ENCODE measurements at places on chromosomes 1 and 21.
A peak's percentile ranks its signal among the peaks of the same experiment; 100 is the strongest.

- H3K27ac ChIP-seq: no peak overlapping the region
- DNase-seq: no peak
- no peaks in the 10 kb centered on the region for H3K4me1 ChIP-seq
- H3K36me3 ChIP-seq: no peaks in the 10 kb centered on the region
These were observed 5.1 kb upstream of the UTP25 start for GRCh38 chr1:209822706-209823105.

DNA sequence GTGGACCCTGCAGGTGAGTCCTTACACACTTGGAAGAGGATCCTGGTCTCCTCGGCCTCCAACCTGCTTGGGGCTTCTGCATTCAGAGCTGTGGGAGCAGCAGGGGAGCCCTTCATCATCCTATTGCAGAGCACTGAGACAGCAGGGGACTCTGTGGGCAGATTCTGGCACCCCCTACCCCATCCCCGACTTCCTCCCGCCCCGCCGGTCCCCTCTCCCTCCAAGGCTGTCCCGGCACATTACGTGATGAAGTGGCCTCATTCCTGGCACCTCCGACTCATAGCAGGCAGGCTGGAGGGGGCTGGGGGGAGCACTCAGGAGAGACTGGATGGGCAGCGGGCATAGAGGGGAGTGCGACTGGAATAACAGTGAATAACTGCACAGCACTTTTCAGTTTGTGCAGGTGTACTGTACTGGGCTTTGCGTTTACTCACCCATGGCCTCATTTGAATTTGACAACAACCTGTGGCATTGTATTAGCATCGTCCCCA, 394.1 kb downstream of the MATN1 start:
- no peaks in the 10 kb centered on the region for H3K4me1 ChIP-seq
- H3K4me3 ChIP-seq: no peak overlapping the region
- H3K27ac ChIP-seq: no peak overlapping the region
- no peaks in the 10 kb centered on the region for H3K27me3 ChIP-seq

DNA sequence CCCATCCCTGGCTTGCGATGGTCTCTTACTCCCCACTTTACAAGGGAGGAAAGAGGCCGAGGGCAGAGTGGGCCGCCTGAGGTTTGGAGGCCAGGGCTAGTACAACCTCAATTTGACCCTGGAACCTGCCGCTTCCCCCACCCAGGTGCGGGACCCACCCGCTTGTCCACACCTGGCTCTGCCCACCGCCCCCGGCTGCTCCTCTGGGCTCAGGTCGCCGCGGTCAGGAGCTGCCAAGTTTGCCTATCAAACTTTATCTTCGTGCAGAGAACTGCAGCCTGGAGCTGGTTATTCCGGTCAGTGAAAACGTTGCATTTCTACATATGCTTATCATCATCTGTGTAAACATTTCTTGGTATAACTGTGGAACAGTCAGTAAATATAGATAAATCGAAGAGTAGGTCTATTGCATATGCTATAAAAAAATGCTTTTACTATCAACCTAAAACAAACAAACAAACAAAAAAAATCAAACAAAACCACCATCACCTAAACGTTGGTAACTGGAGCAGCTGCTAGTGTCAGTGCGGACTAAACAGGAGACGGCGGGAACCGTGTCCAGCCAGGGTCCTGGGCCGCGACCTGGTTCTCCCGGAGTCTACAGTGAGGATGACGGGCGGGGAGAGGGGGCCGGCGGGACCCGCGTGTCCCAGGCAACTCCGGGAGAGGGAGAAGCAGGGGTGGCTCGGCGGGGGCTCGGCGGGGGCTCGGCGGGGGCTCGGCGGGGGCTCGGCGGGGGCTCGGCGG, 906 bp upstream of the ADARB1 start:
- H3K27ac ChIP-seq: peak overlapping the region; percentile 89
- H3K27me3 ChIP-seq: no peaks in the 10 kb centered on the region
- no peaks in the 10 kb centered on the region for H3K36me3 ChIP-seq
- peak; percentile 75 for DNase-seq

- DNase-seq: no peak
- H3K27ac ChIP-seq: peak overlapping the region; percentile 74
- no peaks in the 10 kb centered on the region for H3K27me3 ChIP-seq
- H3K4me1 ChIP-seq: no peaks in the 10 kb centered on the region
These were observed 10.0 kb upstream of the ARHGAP29 start for GRCh38 chr1:94247138-94248094.

DNA sequence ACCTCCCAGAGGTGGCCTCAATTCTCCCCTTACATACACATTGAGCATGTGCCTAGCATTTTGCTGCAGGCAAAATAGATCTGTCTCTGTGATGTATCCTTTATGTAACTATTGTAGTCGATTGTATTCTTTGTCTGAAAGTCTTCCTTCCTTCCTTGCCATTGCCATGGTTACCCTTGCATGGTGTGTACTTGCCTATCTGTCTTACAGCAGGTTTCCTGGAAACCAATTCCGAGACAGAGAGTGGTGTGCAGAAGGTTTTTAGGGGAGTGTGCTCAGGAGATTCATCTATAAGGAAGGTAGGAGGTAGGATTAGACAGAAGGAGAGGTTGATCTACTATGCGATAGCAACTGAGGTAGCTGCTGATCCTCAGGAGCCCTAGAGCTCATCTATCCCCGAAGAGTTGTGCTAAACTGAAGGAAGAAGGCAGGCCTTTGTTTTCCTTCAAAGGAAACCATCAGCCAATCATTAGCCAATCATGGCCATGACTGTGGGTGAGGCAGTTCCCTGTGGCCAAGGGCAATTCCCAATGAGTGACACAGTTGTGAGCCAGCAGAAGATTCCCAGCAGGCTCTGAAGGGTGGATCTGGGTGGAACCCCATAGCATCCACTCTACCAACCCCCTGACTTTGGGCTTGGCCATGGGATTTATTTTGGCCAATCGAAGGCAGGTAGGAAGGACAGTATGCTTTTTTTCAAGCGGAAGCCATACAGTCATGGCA, 15.0 kb downstream of the CITED4 start:
- H3K27me3 ChIP-seq: no peaks in the 10 kb centered on the region
- H3K4me3 ChIP-seq: no peak overlapping the region
- H3K27ac ChIP-seq: no peak overlapping the region
- no peak for DNase-seq

DNA sequence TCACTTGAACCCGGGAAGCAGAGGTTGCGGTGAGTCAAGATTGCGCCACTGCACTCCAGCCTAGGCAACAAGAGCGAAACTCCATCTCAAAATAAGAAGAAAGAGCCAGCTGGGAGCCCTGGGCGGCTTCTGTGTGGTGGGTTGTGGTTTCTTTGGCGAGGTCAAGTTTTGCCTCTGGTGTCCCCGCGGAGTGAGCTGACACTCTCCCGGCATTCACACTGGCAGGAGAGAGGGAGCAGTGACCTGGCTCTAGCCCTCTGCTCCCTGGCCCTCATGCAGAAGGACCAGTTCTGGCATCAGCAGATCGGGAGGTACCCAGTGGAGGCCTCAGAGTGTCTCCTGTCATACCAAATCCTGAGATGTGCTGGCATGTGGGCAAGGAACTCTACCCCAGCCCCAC, 81.0 kb upstream of the VAMP3 start:
- no peaks in the 10 kb centered on the region for H3K4me1 ChIP-seq
- no peak overlapping the region for H3K4me3 ChIP-seq
- no peaks in the 10 kb centered on the region for H3K36me3 ChIP-seq

DNA sequence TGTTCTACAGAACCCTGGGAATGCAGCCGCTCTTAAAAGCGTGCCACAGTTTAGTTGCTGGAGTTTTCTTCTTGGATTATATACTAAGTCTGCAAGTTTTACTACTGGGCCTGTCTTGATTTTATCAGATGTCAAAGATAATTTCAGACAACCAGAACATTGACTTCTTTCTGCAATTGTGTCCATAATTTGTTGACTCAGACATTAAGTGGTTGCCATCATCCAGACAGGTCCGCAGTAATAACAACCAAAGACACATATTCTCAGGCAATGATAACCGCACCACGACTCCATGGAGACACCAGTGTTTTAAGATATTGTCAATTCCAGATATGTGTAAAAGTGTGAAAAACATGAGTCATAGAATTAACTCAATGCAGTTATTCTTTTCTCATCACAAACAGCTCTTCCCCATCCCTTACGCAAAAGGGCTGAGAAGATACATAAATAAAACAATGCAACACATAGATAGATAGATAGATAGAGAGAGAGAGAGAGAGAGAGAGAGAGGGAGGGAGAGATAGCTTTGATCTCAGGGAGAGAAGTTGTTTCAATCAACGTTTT, 90.4 kb upstream of the FMN2 start:
- no peak for DNase-seq
- peaks cover 3% of the 10 kb centered on the region for H3K4me1 ChIP-seq
- H3K27ac ChIP-seq: no peak overlapping the region
- H3K36me3 ChIP-seq: no peaks in the 10 kb centered on the region

DNA sequence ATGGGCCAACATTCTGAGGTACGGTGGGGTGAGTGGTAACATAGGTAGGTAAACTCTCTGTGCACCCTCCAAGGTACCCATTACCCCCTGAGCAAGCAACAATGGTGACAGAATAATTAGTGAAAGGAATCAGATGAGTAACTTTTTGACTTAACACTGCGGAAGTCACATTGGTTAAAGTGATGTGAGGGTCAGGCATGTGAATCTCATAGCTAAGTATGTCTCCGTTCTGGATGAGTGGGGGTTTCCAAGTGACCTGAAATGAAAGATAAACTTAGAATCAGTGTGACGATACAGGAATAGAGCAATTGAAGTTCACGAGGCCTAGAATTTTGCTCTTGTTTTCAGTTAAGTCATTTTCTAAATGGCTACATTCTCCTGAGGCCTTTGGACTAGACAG, 311.7 kb downstream of the KCTD3 start:
- no peak overlapping the region for H3K4me3 ChIP-seq
- H3K27me3 ChIP-seq: no peaks in the 10 kb centered on the region
- H3K4me1 ChIP-seq: no peaks in the 10 kb centered on the region
- no peak for DNase-seq
- H3K36me3 ChIP-seq: no peaks in the 10 kb centered on the region
- H3K27ac ChIP-seq: no peak overlapping the region

GRCh38 chr1:75588779-75589475, 22.0 kb downstream of the SLC44A5 start:
- DNase-seq: no peak
- no peak overlapping the region for H3K27ac ChIP-seq
- H3K4me3 ChIP-seq: no peak overlapping the region

DNA sequence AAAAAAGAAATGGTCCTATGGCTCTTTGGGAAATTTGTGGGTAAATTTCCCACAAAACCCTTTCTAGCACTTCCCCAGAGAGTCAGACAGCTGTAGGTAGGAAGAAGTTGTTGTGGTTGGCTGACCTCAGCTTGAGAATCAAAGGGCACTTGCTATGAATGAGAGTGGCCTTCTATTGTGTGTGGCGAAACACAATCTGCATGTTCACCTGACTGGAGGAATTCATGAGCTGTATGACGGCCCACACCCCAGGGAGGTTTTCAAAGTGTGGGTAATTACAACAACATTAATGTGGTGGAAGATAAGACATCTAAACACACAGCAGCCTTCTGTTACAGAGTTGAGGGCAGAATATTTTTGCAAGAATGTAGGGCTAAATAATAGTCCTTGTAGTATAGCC, 38.8 kb downstream of the NGF start:
- H3K27ac ChIP-seq: no peak overlapping the region
- no peak overlapping the region for H3K4me3 ChIP-seq
- H3K27me3 ChIP-seq: no peaks in the 10 kb centered on the region
- no peaks in the 10 kb centered on the region for H3K36me3 ChIP-seq
- H3K4me1 ChIP-seq: peaks cover 6% of the 10 kb centered on the region
